Right renal pelvis (tissue), 4 donors: ENCODE measurements at places on chromosomes 11 and 22.

DNA sequence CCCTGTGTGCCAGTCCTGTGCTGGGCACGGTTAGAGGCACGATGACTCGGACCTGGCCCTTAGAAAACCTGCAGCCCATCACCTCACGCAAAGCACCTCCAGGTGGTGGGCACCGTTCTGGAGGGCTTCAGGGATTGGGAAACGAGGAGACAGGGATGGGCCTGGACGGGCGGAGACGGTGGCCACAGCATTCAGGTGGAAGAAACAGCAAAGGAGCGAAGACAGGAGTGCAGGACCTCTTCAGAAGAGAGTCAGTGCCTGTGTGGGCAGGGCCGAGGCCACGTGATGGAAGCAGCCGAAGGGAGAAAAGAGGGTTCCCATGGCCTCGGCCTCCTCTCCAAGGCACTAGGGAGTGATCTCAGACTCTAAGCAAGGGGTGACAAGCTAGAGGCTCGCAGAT is 8.1 kb upstream of the SLC22A12 start:
- no peak for DNase-seq

GRCh38 chr11:210803-211180 is 3.3 kb downstream of the RIC8A start:
- DNase-seq = no peak

DNA sequence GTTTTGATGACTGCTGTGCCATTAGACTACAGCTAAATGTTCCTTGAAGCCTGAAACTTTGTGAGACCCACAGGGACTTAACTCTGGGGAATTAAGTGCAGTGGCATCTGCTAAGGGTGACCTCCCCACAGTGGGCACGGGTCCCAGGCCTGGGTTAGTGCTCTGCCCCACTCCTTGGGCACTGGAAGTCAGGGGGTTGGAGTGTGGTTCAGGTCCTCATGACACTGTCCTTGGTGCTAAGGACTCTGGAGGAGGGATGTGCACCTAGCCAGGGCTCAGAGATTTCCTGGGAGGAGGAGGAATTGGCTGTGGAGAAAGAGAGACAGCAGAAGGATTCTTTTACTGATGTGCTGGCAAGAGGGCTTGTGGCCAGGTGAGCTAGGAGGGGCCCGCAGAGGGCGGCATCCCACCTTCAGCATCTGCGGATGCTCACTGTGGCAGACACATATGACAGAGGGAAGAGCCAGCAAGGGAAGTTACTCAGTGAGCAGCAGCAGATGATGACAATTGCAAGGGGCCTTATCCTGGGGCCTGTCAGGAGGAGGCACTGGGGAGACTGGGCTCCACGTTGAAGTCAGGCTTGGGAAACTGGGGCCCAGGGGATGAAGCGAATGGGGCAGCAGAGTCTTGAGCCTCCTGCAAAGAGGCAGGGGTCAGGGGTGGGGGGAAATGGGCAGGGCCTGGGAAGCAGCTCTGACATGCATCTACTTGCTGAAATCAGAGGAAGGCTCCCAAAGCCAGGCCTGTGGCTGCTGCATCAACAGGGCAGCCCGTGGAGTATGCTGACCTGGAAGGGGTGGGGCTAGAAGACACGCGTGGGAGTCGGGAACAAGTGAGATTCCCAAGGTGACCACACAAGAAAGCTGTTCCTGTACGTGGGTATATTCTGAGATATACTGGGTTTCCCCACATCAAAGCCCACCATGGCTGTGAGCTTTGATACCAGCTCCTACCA is 144.0 kb downstream of the MPPED1 start:
- no peak for DNase-seq

- no peak for DNase-seq
Measured at GRCh38 chr22:45358127-45358526, 48.4 kb downstream of the FAM118A start.

DNA sequence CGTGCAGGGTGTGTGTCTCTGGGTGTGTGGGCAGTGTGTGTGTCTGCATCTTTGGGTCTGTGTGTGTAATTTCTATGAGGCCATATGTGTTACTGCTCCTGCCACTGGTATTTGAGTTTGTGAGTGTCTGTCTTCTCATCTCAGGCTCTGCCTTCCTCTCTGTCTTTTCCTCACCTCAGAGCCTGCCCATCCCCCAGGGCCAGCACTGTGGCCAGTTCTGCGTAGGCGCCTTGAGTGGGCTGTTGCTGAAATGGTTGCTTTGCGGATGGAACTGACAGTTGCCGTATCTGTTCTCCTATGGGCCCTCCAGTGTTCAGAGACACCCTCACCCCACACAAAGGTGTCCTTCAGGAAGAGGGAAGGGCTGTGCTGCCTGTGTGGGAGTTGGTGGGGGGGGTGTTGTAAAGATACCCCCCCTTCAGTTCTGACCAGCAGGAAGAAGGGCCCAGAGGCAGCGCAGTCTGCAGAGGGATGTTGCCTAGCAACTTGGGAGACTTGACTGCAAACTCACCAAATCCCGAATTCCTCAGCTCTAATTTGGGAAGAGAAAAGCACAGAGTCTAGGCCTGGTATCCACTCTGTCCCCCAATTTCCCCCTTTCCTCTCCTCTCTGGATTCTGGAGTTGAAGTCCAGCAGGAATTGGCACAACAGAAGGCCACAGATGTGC is 2.0 kb upstream of the NRGN start:
- no peak for DNase-seq

GRCh38 chr11:131877246-131877942 is 507.0 kb downstream of the NTM start:
- DNase-seq = no peak

DNA sequence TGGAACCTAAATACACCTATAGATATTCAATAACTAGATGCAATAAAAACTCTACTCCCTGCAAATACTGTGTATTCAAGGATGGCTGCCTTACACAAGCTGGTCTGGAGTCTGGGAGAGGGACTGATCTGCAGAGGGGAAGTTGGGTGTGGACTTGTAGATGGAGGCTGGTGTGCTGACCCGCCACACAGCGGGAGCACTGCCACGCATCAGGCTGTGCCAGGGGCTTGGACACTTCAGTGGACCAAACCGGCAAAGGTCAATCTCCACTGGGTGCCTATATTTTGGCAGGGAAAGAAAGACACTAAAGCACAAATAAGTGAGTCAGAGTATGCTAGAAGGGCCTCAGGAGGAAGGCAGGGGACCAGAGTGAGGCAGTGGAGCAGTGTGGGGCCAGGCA is 2.1 kb upstream of the SHANK3 start:
- no peak for DNase-seq

- no peak for DNase-seq
Measured at GRCh38 chr11:86688398-86689179, 16.2 kb upstream of the ME3 start.

DNA sequence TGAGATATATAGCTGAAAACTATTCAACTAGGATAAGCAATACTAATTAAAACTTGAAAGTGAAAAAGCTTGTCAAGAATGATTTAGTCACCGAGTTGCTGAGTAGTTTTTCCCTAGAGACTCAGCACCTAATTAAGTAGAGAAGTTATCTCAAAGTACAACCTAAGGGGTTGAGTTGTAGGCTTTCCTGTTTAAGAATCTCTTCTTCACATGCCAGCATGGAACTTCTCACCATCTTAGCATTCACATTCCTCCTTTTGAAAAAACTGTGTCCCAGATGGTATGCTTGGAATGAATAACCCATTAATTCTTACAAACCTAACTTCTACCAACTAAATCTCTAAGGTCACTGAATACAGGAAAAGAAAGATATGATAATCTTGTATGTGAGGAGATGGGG is 303.3 kb upstream of the ZC3H12C start:
- no peak for DNase-seq

- no peak for DNase-seq
Measured at GRCh38 chr11:33530815-33531214, 169.8 kb downstream of the C11orf91 start.

DNA sequence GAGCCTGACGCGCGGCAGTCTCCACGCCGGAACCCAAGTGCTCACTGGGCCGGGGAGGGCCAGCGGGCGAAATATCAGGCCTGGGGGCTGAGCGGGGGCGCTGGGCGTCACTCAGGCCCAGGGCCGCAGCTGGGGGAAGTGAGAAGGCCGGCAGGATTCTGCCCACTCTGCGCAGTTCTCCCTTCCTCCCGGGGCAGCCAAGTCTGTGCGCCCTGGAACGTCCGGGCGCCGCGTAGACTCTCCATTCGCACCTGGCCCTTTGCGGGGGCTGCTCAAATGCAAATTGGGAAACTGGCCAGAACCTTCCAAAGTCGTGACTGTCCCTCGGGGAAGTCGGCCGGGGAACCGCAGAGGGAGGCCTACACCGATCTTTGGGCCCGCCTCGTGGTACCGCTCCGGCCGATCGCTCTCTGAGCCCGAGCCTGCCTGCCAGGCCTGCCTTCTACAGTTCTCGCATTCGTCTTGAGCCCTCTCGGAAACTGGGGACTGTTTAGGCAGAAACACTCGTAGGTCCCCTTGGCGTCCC is 2.2 kb upstream of the SLC6A5 start:
- DNase-seq = no peak

DNA sequence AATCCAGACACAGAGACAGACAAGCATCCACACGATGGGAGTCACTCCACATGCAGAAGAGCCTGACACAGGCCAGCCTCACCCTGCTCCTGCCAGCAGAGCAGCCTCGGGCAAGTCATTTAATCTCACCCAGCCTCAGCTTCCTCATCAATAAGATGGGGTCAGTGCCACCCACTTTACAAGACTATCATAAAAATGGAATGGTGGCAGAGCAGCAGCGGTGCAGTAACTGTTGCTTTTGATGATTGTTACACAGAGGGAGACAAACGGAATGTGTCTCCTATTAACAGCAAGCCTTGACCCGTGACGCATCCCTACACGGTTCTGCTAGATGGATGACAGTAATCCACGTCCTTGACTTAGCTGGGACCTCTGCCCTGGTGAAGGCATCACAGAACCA is 26.0 kb upstream of the ARFGAP3 start:
- no peak for DNase-seq

DNA sequence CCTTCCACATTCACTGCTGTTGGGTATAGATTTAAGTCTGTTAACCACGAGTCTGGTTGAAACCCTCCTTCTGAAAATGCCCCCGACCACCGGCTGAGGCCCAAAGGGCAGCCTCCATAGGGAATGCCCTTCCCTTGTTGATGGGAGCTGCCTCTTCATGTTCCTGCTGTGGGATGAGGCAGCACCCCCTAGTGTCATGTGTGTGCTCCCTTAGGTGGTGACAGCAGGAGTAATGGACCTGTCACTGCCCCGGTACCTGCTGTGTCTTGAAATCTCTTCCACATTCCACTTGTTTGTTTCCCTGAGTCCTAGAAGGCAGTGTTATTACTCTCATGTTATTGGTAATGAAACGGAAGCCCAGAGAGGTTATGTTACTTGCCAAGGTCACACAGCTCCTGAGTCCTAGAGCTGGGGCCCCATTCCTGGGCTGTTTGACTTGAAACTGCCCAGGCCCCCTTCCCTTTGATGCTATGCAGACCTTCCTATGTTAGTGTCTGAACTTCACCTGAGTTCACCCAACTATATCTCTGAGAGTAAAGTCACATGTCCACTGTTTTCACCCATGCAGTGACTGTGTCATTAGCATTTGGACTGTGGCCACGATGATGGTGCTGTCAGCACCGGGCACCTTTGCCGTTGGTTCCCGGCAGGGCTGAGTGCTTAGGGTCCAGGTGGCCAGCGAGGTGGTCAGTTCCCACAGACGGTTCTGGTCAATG is 234.3 kb downstream of the TBC1D22A start:
- DNase-seq = no peak

- DNase-seq = no peak
Measured at GRCh38 chr11:24688981-24689380, 192.1 kb downstream of the LUZP2 start.

- no peak for DNase-seq
Measured at GRCh38 chr11:2998073-2998850, 6.1 kb upstream of the NAP1L4 start.

- no peak for DNase-seq
Measured at GRCh38 chr22:38046070-38046748, 11.0 kb upstream of the PICK1 start.

DNA sequence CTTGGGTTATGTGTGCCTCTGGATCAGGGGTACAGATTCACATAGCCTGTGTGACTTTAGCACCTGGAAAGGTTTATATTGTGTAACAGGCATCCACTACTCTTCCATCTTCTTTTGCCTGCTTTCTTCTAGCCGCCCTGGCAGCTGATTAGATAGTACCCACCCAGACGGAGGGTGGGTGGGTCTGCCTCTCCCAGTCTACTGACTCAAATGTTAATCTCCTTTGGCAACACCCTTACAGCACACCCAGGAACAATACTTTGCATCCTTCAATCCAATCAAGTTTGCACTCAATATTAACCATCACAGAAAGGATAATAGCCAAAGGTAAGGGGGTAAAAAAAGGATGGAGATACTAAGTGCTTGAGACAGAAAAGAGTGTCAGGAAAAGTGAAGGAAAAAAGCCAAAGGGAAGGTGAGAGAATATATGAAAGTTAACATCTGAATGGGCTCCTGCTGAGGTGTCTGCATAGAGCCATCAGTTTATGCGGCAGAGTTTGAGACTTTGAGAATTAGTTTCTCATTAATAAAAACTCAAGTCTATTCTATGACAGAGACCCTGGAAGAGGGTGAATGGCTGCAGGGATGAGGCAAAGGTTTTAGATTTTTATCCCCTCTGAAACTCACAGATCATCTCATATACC is 2.6 kb upstream of the OR51B6 start:
- no peak for DNase-seq

- no peak for DNase-seq
Measured at GRCh38 chr11:82003671-82004515, 729.8 kb downstream of the FAM181B start.

DNA sequence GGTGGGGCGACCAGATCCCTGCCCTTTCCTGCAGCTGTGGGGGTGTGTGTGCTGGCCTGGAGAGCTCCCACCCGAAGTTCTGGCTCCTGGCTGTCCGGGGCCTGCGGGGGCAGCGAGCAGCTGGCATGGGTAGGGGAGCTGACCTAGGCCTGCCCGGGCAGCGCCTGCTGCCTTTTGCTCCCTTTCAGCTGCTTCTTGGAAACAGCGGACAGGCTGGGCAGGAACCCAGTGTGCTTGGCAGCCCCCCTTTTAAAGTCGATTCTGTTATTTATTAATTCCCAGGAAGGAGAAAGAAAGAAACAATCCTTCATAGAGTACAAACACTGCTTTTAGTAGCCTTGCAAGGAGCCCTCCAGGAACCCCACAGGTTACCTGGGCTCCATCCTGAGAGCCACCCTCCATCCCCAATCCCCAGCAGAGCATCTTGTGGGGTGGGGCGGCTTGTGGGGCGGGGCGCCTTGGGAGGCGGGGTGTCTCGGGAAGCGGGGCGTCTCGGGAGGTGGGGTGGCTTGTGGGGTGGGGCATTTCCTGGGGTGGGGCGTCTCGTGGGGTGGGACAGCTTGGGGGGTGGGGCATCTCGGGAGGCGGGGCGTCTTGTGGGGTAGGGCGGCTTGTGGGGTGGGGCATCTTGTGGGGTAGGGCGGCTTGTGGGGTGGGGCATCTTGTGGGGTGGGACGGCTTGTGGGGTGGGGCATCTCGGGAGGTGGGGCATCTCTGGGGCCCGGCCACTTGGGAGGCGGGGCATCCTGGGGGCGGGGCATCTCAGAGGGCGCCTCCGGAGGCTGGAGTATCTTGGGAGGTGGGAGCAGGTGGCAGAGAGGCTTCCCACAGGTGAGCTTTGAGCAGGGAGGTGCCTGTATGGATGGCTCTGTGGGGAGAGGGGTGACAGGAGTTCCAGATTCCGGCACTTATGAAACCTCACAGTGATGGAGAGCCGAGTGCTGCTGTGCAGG is 7.0 kb downstream of the CD81 start:
- DNase-seq = no peak
